Skeletal muscle cell (primary cell): ENCODE measurements at places on chromosomes 7 and 10.

GRCh38 chr7:101168412-101169049, 3.2 kb upstream of the VGF start:
- DNase-seq: no peak

DNA sequence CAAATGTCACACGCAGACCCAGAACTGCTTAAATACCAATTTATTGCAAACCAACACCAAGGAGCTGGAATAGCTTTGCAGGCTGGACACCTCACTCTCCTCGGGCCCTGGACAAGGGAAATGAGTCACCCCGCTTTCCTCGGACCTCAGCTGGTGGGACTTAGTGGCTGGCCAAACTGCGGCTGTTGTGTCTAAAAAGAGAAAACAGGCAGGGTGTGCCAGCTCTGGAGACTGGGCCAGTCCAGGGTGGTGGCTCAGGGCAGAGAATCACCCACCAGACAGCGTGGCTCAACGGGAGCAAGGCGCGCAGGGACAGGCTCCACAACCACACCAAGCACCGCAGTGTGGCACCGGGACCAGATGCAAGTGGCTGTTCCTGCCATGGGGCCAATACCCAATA, 58.2 kb upstream of the CAMK2B start:
- no peak for DNase-seq

GRCh38 chr7:78492146-78492545, 693.6 kb downstream of the PHTF2 start:
- no peak for DNase-seq

GRCh38 chr10:60032723-60033122, 126.4 kb upstream of the CCDC6 start:
- DNase-seq: peak; percentile 37

GRCh38 chr7:12757443-12757842, 70.0 kb downstream of the ARL4A start:
- DNase-seq: peak; percentile 77

DNA sequence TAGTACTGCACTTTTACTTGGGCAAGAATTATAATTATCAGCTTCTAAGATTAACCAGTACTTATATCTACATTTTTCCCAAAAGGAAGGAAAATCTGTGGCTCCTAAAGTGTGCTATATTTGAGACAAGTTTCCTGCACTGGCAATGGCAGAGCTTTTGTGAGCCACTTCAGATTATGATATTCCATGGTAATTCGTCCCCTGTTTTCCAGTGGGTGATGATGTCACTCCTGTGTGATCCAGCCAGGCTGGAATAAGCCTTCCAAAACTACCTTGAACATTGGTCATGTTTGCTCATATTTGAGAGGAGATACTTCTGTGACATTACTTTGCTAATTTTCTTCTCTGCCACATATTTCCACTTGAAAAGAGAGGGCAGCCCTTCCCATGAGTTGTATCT, 302.1 kb downstream of the MDFIC start:
- DNase-seq: no peak

- no peak for DNase-seq
These were observed 48.6 kb downstream of the CUL2 start for GRCh38 chr10:35041502-35041879.

GRCh38 chr7:141243368-141243767, 169.5 kb downstream of the TMEM178B start:
- no peak for DNase-seq

DNA sequence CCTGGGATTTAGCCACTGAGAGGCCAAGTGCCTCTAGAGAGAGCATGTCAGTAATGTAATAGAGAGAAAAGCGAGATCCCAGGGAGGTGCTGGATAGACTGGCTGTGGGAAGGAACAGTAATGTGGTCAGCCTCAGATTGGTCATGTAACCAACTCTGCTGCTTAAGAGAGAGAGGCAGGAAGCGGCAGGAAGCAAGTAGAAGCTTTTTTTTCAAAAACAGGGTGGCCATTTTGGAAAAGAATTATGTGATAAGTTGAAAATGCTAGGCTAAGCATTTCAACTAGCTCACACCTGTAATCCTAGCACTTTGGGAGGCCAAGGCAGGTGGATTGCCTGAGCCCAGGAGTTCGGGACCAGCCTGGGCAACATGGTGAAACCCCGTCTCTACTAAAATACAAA, 3.7 kb upstream of the PCOLCE start:
- no peak for DNase-seq

DNA sequence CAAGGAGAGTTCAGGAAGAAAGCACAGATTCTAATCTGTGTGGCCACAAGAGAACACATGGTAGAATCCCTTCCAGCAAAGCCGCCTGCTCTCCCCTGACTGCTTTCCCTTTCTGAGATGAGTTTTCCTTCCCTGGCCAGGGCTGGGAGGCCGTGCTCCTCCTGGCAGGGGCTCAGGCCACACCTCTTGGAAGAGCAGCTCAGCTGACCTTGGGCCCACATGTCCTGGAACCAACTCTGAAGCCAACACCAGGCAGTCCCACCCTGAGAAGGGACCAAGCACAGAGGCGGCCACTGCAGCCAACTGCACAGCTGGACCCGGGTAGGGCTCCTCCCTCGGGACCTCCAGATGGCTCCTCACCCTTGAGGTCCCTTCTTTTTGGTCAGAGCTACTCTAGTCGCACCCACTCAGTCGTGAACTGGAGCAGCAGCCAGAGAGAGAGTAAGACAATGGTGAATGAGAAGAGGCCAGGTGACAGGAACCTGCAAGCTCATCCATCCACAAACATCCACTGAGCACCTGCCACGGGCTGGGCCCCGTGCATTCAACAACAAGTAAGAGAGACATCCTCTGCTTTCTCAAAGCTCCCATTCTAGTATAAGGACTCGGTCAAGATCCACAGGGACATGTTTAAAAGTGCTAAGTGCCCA, 40.3 kb downstream of the FAM53B start:
- no peak for DNase-seq
